Islet precursor cell (in vitro differentiated cells): ENCODE measurements at places on chromosomes 1 and 21.

GRCh38 chr1:34066166-34066565 lies 98.9 kb downstream of the CSMD2 start:
- no peak for DNase-seq

DNA sequence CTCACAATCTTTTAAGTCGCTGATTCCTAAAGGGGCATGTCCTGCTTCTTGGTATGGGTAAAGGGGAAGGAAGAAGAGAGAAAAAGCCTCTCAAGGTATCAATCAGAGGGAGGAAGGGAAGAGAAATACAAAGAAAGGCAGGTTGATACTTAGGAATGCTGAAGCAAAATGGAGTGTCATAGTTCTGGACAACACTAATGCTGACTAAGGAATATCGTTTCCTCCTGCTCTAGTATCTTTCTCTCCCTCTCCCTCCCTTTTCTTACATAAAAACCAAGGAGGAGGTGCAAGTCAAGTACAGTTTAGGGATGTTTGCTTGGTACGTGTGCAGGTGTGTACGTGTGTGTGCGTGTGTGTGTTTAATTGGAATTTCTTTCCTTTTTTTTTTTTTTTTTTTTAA lies 44.9 kb upstream of the IL12RB2 start:
- DNase-seq: no peak

DNA sequence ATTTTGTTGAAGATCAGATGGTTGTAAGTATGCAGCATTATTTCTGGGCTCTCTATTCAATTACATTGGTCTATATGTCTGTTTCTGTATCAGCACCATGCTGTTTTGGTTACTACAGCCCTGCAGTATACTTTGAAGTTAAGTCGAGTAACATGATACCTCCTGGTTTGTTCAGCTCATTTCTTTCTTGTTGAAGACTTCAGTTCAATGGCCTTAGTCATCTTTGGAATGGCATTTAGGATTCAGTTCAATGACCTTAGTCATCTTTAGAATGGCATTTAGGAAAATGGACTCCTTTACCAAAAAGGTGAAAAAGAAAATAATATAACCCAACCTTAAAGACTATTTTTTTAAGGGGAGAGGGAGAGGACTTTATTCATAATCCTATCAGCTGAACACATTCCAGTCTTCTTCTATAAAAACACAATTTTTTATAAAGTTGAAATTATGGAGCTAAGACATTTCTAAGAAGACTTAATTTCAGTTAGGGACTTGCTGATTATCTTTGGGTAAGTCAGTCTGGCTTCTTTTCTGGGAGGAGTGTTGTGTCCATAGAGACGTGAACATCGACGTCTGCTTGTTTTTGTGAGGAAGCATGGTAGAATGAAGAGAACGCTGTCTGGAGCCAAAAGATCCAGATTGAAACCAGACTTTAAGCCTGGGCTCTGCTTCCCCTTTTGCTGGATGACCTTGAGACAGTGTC lies 48.3 kb downstream of the DDR2 start:
- no peak for DNase-seq

GRCh38 chr1:222781251-222781650 lies 33.6 kb upstream of the DISP1 start:
- DNase-seq: no peak

DNA sequence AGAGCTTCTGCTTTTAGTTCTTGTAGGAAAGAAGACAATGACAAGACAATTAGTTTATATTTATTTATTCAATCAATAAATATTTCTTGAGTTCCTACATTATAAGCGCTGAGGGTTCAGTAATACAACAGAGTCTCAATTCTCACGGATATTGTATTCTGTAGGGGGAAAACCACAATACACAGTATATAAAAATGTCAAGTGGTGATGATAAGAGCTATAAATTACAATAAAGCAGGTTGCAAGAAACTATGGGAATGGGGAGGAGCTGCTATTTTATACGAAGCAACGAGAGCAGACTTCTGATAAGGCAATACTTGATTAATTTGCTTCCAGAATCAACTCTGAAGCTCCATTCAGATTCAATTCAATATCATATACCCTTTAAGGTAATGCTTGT lies 10.6 kb upstream of the XCL1 start:
- DNase-seq: no peak

- no peak for DNase-seq
Measured at GRCh38 chr1:221488550-221488949, 253.3 kb downstream of the DUSP10 start.

- DNase-seq: no peak
Measured at GRCh38 chr1:197782722-197783360, 7.6 kb upstream of the DENND1B start.

DNA sequence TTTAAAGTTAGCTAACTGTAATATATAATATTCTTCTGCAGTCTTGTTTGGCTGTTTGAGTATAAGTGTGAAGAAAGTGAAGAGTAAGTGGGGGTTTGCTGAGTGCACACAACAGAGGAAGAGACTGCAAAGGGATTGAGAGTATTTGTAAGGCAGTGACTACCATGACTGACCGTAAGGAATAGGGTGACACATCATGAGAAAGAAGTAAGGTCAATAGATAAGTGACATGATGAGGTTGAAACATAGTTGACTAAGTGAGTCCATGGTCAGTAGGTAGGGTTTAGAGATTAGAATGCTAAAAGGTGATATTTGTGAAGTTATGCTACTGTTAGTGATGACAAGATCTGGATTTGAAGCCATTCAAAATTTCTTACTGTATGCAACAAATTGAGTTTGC lies 27.7 kb downstream of the WARS2 start:
- DNase-seq: no peak
